Islet precursor cell (in vitro differentiated cells): ENCODE measurements at places on chromosomes 4 and X.

DNA sequence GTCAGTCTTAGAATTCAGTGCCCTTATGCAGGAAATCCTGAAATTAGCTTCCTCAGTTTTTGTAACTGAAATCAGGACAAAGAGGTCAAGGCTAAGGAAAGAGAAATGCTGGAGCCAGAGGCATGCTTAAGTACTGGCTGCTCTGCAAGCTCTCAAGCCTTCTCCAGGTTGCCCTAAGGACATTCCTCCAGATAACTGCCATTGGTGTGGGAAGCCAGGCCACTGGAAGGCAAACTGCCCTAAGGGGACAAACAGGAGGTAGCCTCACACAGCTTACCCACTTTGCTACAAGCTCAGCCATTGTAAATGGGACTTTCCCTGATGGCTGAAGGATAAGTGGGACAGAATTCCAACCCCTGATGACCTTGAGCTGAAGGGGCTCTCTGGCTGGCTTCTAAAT lies 606.9 kb upstream of the PCDH10 start:
- DNase-seq = peak; percentile 81

DNA sequence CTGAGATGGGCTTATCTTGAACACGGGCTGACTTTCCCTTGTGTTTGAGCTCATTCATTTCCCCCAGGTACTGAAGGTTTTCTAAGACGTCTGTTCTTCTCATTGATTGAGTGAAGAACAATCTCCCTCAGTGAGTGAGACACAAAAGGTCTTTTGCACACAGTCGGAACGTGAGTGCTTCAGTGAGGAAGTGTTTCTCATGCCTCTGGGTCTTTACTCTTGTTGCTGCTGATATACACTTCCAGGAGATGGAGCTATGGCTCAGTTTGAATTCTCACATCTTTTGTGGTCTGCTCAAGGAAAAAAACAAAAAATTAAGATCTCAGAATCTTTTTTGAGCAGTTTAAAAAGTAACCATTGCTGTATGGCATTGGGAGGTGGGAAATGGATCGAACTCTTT lies 981.9 kb upstream of the TENM3 start:
- peak; percentile 56 for DNase-seq

- no peak for DNase-seq
Observed at GRCh38 chr4:6586715-6587325, 11.8 kb downstream of the MAN2B2 start.

- no peak for DNase-seq
Observed at GRCh38 chr4:112060212-112060611, 85.0 kb upstream of the FAM241A start.

DNA sequence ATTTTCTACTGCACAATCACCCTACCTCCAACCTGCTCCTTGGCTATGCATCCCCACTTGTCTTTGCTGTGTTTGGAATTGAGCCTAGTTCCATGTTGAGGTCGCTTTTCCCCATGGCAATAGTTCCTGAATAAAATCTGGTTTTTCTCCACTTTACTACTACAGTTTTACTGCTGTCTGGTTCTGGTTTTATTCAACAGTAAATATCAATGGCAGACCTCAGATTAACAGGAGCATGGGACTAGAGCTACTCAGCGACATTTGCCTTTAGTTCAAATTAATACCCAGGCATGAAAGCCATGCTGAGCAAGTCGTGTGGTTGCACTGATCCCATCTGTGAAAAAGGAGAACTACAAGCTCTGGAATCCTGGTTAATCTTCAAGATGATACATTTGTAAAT lies 460.3 kb downstream of the GRXCR1 start:
- no peak for DNase-seq

GRCh38 chrX:3175659-3176438 lies 134.6 kb downstream of the ARSF start:
- DNase-seq = peak; percentile 54

DNA sequence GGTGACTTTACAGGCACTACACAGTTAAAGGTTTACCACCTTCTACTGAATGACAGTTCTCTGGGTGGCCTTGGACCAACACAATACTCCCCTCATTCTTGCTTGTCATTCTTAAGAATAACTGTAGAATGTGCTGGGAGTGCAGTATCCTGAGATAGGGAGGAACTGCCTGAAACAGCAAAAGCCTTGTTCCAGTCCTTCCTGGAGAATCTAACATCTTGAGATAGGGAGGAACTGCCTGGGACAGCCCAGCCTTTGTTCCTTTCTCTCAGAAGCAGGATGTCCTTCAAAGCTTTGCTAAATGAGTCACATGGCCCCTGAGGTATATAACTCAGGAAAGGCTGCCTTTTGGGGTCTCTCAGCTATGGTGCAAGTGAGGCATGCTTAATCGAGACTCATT lies 145.7 kb upstream of the MBNL3 start:
- no peak for DNase-seq

GRCh38 chrX:149221230-149221629 lies 283.9 kb downstream of the IDS start:
- DNase-seq = no peak

GRCh38 chrX:141221611-141222010 lies 20.7 kb downstream of the SPANXC start:
- DNase-seq = no peak

GRCh38 chrX:13123857-13124345 lies 79.5 kb upstream of the FAM9C start:
- DNase-seq = no peak

- no peak for DNase-seq
Observed at GRCh38 chr4:115424852-115425251, 311.4 kb upstream of the NDST4 start.

DNA sequence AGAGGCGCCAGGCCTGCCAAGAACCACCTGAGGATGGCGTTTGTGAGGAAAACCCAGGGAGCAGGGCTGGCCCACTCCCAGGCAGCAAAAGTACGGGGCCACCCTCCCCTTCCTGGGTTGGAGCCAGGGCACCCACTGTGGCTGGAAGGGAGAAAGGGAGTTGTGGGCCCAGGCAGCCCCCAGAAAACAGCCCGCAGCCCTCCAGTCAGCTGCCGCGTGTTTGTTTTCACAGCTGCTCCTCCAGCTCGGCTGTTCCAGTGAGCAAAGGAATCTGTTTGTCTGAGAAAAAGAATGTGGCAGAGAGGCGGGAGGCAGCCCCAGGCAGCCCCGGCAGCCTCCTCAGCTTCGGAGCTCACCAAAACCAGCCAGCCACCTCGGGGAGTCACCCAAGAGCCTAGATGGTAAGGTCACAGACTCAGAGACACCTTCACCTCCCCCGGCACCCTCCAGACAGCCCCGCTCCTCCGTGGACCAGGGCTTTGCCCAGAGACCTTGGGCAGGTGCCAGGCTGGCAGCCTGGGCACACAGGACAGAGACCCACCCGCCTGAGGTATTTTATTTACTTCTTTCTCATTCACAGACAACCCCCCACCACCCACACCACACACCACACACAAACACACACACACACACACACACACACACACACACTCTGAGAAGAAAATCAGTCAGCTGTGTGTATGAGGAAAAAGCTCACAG lies 338.1 kb downstream of the BCOR start:
- DNase-seq = peak; percentile 88

- no peak for DNase-seq
Observed at GRCh38 chr4:86393749-86394148, 33.9 kb upstream of the MAPK10 start.

- DNase-seq = no peak
Observed at GRCh38 chr4:124640022-124640730, 72.4 kb downstream of the ANKRD50 start.

GRCh38 chrX:10040961-10041360 lies 73.8 kb downstream of the CLDN34 start:
- DNase-seq = no peak

DNA sequence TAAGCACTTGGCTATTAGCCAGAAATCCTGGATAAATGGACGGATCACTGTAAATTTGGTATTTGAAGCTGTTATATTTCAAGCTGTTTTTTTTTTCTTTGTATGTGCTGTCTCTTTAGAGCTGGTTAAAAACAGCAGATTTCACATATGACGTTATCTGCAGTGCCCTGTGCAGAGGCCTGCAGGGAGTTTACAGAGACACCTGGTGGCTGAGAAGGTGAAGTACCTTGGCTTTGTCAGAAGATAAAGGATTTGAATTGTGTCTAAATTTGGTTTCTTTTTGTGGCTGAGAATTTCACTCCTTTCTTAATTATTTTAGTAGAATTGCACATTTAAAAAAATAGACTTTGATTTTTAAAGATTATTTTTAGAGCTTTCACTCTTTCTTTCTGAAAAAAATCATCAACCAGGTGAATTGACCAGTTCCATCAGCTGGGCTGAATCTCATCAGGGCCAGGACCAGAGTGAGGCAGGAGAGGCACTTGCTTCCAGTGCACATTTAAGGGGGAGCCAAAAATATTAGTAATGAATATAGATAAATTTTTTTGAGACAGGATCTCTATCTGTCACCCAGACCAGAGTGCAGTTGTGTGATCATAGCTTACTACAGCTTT lies 9.6 kb upstream of the CHRNA9 start:
- no peak for DNase-seq

GRCh38 chrX:10620121-10620699 lies at the start of gene MID1:
TSS of gene MID1 (minus strand) at chrX:10620585. CDS start at chrX:10567547, 53,038 bp downstream.
- DNase-seq = peak; percentile 89

GRCh38 chr4:153252122-153252521 lies 47.9 kb downstream of the TRIM2 start:
- DNase-seq = no peak

DNA sequence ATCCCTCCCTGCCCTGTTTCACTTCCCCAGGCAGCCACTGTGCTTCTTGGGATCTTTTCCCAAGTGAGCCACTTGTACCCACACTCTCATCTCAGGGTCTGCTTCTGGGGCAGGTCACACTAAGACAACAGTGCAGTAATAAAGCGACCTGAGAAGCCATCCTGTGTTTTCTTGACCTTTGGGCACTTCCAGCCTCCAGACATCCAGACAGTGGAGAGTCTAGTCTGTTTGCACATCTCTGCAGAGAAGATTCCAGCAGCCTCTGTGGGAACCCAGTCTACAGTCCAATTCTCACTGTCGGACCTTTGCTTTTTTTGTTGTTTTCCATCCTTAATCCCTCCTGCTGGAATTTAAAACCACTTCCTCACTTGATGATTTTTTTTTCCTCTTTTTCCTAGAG lies 50.3 kb upstream of the ATP6AP2 start:
- peak; percentile 72 for DNase-seq

GRCh38 chrX:46626566-46626965 lies 53.0 kb downstream of the CHST7 start:
- DNase-seq = no peak

DNA sequence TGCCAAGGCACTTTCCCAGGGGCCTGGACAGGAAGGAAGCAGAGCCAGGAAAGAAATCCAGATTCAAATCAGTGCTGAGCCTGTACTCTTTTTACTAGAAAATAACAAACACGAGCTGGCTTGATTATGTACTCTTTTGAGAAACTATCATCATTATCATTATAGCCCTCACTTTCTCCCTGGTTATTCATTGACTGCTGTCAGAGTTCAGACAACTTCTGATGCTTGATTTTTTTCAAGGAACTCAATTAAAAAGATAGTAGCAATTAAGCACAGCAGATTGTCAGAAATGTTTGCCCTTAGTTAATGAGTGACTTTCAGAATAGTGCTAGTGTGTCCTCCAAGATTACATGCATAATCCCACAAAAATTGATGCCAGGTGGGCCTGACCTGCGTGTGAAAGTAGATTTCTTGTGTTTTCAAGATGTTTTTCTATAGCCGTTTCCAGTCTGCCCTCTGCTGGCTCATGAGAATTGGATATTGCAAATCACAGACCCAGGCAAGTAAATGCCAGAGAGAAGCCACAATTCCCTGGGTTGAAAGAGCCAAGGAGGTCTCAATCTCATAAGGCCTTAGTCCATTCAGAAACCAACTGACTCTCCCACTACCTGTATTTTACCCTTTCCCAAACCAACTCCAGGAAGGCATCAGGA lies 14.3 kb upstream of the PNPLA4 start:
- DNase-seq = no peak

DNA sequence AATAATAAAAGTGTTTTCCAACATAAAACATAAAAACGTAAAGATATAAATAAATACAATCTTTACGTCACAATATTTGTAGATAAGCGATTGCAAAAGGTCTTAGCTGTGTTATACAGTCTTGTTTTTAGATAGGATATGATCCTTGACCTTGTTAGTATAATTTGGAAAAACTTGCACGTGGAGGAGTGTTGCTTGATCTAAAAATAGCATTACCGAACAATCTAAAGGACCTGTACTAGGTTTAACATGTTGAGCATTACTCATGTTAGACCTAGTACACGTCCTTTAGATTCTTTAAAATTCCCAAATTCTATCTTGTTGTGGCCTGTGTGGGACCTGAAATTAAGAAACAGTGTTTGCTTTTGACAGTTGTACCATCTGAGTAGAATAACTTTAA lies 1.6 kb downstream of the METAP1 start:
- no peak for DNase-seq

DNA sequence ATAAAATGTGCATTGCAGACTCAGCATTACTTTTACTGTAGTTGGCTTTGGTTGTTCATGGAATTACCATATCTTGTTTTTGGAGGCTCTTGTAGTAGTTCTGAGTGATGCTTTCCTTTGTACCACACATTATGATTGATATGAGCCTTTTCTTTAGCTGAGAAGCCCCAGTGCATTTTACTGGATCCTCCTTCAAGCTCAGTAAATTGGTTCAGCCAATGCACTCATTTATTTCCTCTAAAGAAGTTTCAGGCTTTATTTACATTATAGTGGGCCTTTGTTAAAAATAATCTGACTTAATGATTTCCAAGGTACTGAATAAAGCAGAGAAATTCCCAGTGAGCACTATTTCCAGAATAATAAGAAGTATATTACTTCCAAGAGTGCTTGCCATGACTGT lies 21.8 kb downstream of the UPRT start:
- DNase-seq = no peak

DNA sequence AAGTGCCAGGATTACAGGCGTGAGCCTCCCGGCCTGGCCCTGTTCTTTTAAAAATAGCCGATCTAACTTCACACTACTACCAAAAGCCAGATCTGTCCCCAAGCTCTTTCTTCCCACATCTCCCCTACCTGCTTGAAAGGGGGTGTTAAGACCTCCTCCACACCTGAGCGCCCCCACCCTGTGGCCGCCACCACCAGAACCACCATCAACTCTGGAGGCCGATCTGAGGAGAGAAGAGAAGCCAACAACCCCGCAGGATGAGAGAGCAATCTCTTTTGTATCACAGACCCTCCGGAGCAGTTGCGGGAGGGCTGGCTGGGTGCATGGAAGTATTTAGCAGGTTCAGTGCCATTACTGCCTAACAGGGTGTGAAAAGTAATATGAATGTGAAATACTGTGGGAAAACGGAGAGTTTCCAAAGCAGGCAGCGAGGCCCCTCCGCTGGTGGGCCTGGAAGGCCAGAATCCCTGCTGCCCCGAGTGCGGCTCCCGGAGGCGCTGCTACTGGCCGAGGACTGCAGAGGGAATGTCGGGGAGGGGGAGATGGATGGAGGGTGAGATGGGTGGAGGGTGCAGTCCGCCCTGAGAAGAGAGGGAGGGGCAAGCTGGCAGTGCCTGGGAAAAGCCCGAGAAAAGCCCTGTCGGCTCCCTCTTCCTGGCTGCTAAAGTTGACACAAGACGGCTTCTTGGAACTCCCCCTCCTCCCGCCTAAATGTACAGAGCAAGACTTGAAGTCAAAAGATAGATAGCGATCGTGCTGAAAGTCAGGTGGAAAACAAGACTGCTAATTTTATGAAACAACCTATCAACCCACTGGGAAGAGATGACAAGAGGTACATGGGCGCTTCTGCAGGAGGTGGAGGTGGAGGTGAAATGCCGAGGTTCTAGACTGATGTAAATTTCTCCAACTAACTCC lies 22.3 kb downstream of the HAND2 start:
- peak; percentile 57 for DNase-seq

- no peak for DNase-seq
Observed at GRCh38 chr4:116180157-116180601, 905.2 kb downstream of the TRAM1L1 start.
